ENCODE measurements at places on chromosomes 2 and 18.

DNA sequence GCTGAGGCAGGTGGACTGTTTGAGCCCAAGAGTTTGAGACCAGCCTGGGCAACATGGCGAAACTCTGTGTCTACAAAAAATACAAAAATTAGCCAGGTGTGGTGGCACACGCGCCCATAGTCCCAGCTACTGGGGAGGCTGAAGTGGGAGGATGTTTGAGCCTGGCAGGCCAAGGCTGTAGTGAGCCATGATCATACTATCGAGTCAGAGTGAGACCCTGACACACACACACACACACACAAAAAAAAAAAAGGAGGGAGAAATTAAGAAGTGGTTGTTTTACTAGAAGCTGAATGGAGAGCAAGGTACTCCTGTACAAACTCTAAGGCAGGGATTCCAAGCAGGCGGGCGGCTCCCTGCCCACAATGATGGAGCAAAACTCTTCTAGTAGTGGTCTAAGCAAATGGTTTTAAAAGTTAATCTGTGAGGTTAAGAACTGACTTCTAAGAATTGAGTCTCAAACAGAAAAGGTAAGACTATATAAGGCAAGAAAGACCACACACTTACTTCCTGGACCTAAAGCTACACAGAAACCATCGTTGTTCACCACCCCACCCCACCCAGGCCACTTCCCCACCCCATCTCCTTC is 2.6 kb downstream of the ANKRD44 start:
- no peak for DNase-seq

- no peak for DNase-seq
These were observed 297.7 kb upstream of the DOK6 start for GRCh38 chr18:69102959-69103358.

DNA sequence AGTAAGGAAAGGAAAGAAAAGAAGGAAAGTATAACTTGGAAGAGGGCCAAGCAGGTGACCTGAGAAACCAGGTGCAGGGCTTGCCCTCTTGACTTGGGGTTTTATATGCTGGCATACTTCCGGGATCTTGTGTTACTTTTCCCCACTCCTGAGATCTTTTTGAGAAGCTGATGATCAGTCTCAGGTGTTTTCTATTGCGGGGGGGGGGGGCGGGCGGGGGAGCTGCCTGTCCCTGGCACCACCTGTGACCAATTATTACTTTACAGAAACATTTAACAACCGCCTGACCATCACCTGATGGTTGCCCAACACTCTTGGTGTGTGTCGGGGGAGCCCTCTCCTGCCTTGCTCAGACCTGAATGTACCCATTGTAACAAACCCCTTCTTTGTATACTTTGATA is 6.9 kb upstream of the CASP10 start:
- peak; percentile 52 for DNase-seq

DNA sequence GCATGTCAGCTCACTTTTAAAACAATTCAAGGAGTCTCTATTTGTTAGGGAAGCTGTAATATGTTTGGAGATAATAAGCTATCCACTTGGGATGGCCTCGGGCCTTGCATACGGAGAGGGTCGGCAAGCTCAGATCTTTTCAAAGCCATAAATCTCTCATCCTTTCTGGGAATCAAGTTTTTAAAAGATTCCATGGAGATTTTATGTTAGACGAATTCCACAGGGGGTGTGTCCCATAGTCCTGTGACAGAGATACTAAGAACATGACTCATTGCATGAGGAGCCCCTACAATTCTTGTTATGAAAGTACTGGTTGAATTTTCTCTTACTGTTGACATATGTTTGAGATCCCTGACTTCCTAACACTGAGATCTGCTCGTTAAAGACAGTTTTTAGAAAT is 108.7 kb downstream of the FEZ2 start:
- DNase-seq: no peak

DNA sequence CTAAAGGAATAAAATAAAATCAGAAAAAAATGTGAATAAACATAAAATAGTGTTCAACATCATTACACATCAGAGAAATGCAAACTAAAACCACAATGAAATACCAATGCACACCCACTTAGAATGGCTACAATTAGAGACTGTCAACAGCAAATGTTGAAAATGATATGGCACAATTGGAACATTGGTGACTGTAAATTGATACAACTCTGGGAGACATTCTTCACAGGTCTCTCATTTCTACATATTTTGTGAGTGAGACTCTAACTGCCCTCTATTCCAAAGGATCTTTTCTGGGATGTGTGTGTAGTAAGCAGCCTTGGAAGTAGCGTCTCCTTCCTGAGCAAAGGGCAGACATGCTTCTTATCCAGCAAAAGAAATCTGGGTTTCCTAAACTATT is 323.0 kb downstream of the FBXO15 start:
- no peak for DNase-seq

- no peak for DNase-seq
These were observed 1355.4 kb upstream of the ACVR2A start for GRCh38 chr2:146489386-146489785.

DNA sequence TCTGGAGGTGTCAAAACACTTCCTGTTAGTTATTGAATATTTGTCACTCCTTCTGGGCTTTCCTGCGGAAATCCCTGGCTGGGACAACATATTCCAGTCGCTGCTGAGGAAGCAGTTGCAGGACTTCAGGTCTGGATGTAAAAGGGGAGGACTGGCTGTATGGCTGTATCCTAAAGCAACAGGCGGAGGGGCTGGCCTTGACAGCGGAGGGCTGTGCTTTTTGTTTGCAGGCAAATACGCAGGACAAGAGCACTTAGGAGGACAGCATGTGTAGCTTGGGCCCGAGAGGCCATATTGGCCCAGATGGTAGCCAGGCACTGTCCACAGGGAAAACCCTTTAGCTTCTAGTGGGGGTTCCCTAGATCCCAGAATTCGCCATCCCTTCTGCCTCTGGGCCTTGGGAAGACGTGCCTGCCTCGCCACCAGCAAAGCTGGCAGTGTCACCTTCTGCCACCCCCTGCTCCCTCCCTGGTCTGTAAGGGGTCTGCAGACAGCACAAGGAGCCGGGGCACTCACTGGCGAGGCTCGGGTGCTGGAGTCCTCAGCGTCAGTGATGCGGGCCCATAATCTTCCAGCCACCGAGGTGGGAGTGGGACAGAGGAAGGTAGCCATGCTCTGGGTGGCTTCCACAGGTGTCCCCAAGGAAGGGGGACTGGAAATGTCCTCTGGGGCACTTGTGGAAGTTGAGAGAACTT is 6.7 kb downstream of the NPPC start:
- no peak for DNase-seq

DNA sequence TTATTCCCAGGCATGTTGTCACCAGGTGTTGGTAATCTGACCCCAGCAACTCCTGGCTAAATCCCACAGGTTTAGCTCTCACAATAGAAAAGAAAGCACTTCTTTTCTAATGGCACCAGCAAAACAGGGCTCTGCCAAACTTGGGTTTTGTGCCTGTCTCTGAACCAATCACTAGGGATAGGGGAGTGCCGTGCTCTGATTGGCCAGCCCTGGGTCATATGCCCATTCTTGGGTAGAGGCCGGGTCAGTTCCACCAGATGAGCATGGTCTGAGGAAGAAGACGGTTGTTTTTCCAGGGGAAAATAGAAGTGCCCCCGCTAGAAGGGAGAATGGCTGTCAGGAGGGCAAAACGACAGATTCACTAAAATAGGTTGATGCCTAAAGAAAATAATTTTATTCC is 14.7 kb downstream of the CDK15 start:
- DNase-seq: no peak

DNA sequence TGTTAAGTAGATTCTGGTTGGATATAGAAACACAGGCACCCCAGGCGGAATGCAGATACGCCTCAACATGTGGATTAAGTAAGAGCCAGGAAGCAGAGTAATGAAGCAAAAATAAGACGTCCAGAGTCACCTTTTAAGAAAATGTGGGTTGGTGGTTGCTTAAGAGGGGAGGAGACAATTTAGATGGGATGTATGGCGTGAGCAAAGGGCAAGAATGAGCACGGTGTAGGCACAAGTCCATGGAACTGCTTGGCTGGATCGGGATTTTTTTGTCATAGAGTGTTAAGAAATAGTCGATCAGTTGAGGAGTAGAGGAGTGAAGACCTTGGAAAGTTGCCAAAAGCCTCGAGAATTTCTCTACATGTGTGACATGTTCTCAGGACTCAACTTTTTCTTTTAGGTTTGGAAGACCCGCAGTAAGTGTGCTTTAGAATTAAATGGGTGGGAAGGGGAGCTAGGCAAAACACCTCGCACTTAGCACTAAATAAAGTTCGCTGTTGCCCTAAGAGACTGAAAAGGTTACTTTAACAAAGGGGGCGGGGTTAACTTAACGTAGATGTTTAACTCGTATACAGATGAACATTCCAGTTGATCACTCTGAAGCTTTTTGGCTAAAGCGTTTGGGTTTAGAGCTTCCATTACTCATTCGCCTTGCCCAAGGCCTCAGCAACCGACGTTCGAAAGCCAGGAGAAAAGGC is 716 bp upstream of the SLC39A10 start:
- no peak for DNase-seq

DNA sequence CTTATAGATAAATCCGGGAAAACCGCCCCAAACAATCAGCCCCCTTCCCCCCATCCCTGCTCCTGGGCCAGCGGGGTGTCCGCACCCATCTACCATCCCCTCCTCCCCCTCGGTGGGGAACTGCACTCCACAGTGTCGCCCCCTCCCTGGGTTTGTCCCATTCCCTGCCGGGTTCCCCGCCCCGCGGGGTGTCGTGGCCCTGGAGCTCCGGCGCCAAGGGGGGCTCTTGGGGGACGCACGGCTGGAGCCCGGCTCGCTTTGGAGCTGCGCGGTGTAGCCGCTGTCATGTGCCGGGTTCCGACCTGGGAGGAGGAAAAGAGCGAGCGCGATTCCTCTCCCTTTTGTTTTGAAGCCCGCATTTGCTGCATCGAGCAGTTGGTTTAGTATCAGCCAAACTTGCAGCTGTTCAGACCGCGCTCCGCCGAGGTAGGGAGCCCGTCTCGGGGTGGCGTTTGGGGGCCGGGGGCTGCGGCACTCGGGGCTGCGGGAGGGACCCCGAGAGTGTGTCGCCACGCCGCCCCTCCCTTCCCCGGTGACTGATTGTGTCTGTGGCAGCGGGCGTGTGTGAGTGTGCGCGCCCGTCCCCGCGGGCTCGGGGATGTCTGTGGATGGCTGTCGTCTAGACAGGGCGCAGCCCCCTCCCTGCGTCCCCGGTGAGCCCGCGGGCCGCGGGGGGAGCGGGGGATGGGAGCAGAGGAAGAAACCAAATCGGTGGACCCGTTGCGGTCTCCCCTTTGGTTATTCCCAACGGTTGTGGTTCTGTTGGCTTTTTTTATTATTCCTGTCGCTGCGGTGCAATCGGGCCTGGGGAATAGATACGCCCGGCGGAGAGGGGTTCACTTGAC is 797 bp downstream of the CTIF start:
- no peak for DNase-seq

DNA sequence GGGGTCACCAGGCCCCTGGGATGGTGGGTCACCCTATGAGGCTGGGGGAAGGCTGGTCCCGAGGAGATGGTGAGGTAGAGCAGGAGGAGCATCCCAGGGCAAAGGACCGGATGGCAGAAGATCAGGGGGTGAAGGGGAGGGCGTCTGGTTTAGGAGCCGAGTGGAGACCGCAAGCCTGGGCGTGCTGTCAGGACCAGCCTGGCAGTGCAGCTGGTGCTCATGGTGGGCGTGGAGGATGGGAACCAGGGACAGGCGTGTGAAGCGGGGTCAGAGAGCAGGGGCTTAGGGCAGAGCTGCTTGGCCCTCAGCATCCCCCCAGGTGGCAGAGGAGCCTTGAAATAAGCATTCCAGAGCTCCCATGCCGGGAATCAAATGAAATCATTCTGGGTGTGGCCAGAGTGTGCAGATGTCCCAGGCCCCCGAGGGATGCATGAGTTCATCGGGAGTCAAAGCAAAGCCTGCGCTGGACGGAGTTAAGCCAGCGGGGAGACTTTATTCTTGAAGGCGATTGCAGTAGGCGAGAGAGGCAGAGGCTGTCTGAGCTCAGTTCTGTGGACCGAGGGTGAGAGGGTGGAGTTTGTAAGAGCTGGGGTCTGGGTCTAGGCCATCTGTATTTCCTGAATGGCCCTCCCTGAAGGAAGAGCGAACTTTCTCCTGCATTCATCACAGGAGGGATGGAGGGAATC is 33.1 kb upstream of the MBP start:
- DNase-seq: no peak

DNA sequence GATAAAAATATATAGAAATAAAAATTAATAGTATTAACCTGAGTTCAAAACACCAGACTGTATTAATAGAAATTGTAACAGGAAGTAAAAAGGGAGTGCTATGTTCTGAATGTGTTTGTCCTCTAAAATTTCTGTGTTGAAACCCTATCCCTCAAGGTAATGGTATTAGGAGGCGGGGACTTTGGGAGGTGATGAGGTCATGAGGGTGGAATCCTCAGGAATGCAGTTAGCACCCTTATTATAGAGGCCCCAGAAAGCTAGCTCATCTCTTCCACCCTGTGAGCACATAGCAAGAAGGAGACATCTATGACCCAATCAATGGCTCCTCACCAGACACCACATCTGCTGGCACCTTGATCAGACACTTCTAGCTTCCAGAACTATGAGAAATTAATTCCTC is 124.5 kb downstream of the CMPK2 start:
- no peak for DNase-seq

DNA sequence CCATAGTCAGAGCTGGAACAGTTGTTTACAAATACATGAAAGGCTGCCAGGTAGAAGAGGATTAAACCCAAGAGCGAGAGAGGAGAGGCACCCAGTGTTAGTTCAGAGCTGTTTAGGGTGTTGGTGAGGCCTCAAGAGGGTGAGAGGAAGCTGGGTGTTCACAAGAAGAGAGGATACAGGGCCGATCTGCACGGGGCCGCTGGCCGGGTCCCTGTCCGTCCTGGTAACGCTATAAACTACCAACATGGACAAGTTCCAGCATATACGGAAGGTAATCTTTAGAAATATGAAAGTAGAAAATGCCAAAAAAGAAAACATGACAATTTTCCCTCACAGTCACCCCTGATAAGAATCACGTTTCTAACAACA is 109.7 kb downstream of the TMEM18 start:
- no peak for DNase-seq

DNA sequence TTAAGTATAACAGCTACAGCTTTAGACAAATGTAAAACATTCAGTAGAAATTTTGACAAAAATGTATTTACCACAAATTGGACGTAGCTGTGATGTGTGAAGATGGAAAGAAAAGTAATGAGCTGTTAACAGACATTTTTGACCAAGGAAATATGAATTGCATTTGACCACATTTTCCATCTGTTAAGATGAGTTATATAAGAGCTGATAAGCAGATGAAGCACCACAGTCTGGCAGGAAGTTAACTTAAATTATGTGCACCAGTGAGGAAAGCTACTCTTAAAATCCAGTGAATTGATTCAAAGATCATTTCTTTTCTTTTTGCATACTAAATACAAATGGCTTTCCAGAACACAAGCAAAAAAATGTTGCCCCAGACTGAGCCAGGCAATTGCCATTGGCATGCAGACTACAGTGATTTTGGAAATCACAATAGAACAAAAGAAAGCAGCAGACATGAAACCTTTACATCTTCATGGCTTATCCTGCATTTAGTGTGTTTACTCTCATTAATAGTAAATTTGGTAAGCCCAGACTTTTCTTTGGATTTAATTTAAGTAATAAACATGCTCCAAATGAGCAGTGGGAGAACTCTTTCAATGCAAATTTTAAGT is 493.7 kb downstream of the TMX3 start:
- DNase-seq: no peak

GRCh38 chr18:76530846-76531245 is 35.8 kb upstream of the ZNF516 start:
- no peak for DNase-seq
